ENCODE measurements at places on chromosomes 12 and 14. TPM values are rescaled to one million over a fixed set of nuclear protein-coding genes. Genes with fewer than 3 reads are reported as not detected.

DNA sequence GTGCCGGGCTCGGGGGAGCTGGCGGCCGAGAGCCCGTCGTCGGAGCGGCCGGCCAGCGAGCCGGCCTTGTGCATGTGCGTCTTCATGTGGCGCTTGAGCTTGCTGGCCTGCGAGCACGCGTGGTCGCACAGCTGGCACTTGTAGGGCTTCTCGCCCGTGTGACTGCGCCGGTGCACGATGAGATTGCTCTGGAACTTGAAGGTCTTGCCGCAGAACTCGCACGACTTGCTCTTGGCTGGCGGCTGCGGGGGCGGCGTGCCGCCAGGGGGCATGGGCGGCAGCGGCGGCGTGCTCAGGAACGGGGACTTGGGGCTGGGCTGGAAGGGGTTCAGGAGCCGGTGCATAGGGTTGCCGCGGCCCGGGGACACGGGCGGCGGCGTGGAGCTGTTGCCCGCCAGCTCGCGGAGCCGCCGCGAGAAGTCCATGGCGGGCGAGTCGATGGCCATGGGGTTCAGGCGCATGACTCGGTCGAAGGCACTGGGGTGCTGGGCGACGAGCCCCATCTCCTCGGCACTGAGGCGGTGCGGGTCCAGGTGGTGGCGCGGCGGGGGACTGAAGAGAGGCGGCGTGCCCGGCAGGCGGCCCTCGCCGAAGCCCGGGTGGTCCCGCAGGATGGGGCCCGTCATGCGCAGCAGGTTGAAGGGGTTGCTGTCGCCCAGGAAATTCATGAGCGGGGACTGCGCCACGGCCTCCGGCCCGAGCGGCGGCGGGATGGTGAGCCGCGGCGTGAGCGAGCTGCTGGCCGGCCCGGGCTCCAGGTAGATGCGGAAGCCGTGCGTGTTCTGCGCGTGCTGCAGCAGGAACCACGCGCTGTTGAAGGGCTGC, 96.5 kb downstream of the BCL11B start:
- H3K27me3 ChIP-seq, result no peaks in the 10 kb centered on the region
- H3K36me3 ChIP-seq, result no peaks in the 10 kb centered on the region
- H3K27ac ChIP-seq, result no peak overlapping the region
- H3K4me3 ChIP-seq, result no peak overlapping the region
- DNase-seq, result no peak

The NUMB gene
- 18.9 TPM for total RNA-seq

DNA sequence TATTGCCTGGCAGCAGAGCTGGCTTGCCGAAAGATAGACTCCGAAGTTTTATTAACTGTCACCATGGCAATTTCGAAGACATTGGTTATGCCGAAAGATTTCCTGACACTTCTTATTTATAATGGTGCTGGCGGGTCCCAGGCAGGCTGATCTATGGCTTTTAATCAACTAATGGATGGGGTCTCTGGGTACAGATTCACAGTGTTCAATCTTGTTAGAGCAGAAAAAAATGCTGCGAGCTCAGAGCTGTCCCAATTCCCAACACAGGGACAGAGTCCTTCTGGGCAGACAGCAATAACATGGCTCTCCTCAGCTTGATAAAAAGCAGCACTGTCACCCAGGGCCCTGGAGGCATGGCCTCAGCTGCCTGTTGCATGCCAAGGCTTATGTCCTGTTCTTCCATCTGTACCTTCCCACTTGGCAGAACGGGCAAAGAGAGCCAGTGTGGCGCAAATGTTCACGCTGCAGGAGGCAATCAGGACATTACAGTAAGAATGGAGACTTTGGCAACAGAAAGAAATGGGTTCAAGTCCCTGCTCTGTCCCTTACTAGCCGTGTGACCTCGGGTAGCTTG, 228.2 kb upstream of the PWP1 start:
- H3K27ac ChIP-seq, result no peak overlapping the region
- DNase-seq, result no peak
- no peaks in the 10 kb centered on the region for H3K4me1 ChIP-seq
- H3K27me3 ChIP-seq, result no peaks in the 10 kb centered on the region
- H3K36me3 ChIP-seq, result no peaks in the 10 kb centered on the region

DNA sequence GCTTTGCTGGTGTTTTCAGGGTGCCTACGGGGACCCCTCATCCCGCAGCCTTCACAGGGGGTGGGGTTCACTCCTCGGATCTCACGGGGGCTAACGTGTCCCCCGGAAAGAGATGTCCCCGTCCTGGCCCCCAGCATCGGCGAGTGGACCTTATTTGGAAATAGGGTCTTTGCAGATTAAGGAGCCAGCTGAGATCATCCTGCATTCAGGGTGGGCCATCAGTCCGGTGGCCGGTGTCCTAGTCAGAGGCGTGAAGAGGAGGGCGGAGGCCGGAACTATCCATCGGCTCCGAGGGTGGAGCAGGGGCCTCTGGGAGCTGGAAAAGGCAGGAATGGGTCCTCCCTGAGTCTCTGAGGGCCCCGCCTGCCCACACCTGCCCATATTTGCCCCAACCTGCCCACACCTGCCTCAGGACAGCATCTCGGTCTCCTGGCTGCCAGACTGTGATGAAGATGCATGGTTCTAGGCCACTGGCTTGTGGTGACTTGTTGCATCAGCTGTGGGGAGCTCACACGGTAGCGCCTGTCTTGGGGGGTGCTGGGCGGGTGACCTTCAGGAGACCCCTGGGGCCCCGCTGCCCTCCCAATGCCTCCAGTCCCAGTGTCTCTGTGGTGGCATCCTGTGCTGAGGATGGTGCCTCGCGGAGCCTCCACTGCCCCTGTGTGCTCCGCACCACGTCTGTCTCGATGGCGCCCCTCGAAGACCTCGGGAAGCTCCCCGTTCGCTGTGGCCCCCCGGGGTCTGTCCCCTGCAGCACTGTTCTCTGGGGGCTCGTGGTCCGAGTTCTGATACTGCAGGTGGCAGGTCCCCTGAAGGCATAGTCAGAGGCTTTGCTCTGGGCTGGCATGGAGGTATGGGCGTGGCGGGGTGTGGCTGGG, 14.7 kb downstream of the NOC4L start:
- no peaks in the 10 kb centered on the region for H3K27me3 ChIP-seq
- H3K36me3 ChIP-seq, result peaks cover 4% of the 10 kb centered on the region
- H3K4me3 ChIP-seq, result no peak overlapping the region
- H3K4me1 ChIP-seq, result no peaks in the 10 kb centered on the region
- no peak overlapping the region for H3K27ac ChIP-seq

The PRIMA1 gene
- total RNA-seq, result not detected

- DNase-seq, result peak; percentile 94
- H3K4me3 ChIP-seq, result peak overlapping the region; percentile 93
- H3K4me1 ChIP-seq, result peaks cover 3% of the 10 kb centered on the region
These were observed 2.2 kb upstream of the NFATC4 start for GRCh38 chr14:24365600-24366412.

DNA sequence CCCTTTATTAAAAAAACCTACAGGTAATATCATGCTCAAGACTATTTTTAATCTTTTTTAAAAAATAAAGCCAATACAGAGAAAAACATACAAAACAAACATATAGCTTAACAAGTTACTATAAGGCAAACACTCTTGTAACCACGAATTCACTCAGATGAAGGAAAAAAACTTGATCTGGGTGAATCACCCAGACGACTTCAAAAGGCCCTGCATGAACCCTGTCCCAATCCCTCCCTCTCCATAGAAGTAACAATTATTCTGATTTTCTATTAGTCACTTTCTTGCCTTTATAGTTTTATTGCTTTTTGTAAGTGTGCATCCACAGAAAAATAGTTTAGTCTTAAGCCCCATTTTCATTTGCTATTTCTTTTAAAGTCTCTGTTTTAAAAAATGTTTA, 72.6 kb downstream of the LRP6 start:
- H3K36me3 ChIP-seq, result peaks cover 7% of the 10 kb centered on the region
- H3K4me3 ChIP-seq, result no peak overlapping the region
- DNase-seq, result no peak

DNA sequence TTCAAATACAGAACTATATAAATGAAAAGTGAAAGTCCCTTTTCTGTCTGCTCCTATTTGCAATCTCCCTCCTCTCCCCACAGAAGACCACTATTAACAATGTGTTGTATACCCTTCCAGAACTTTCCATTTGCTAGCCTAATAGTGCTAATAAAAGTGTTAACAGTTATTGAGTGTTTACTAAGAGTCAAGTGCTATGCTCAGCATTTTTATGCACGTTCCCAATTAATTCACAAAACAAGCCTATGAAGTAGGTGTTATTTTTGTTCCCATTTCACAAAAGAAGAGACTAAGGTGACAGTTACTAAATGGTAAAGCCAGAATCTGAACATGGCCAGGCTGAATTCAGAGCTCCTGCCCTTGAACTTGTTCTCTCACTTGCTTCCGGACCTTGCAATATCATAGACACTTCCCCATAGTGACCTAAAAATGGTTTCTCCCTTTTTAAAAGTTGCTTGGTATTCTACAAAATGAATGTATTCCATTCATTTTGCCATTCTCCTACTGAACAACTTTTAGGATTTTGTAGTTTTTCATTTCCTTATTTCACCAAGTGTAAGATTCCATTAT, 1.6 kb upstream of the PRKAB1 start:
- no peaks in the 10 kb centered on the region for H3K27me3 ChIP-seq
- DNase-seq, result no peak
- H3K36me3 ChIP-seq, result peaks cover 12% of the 10 kb centered on the region
- H3K4me1 ChIP-seq, result peaks cover 3% of the 10 kb centered on the region

The ZNF605 gene
- 5.7 TPM for total RNA-seq

GRCh38 chr14:104281768-104282301, 143.4 kb downstream of the KIF26A start:
- no peaks in the 10 kb centered on the region for H3K27me3 ChIP-seq
- peaks cover 7% of the 10 kb centered on the region for H3K4me1 ChIP-seq
- H3K36me3 ChIP-seq, result no peaks in the 10 kb centered on the region
- H3K27ac ChIP-seq, result no peak overlapping the region
- no peak overlapping the region for H3K4me3 ChIP-seq
- no peak for DNase-seq

- H3K36me3 ChIP-seq, result peaks cover 16% of the 10 kb centered on the region
- H3K4me3 ChIP-seq, result peak overlapping the region; percentile 90
- peaks cover 23% of the 10 kb centered on the region for H3K4me1 ChIP-seq
- H3K27me3 ChIP-seq, result no peaks in the 10 kb centered on the region
- H3K27ac ChIP-seq, result peak overlapping the region; percentile 98
These were observed 958 bp downstream of the SPATS2 start for GRCh38 chr12:49368240-49368600.

The RNFT2 gene
- total RNA-seq, result 10.4 TPM

DNA sequence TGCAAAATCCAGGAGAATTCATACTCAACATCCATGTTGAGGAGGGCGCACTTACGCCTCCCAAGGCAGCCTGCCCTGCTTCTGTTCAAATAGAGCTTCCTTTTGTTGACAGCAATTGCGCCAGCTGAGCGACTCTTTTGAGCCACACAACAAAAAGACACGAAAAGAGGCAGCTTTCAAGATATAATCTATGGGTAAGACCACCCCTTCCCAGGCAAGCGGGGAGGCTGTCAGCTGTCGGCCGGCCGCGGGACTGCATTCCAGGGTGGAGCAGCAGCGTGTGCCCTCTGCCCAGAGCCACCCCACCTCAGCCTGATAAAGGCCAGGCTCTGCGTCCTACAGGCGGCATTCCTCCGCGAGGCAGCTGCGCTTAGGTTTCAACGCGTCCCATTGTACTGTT, 15.8 kb upstream of the STAB2 start:
- H3K36me3 ChIP-seq, result no peaks in the 10 kb centered on the region
- no peaks in the 10 kb centered on the region for H3K4me1 ChIP-seq
- peak; percentile 84 for DNase-seq
- H3K4me3 ChIP-seq, result peak overlapping the region; percentile 12
- H3K27ac ChIP-seq, result no peak overlapping the region

GRCh38 chr12:6295094-6295811, 15.2 kb upstream of the PLEKHG6 start:
- no peak overlapping the region for H3K27ac ChIP-seq
- H3K27me3 ChIP-seq, result no peaks in the 10 kb centered on the region
- H3K36me3 ChIP-seq, result no peaks in the 10 kb centered on the region
- H3K4me1 ChIP-seq, result no peaks in the 10 kb centered on the region
- no peak overlapping the region for H3K4me3 ChIP-seq
- no peak for DNase-seq

GRCh38 chr12:6559500-6559899, 3.7 kb upstream of the IFFO1 start:
- peaks cover 60% of the 10 kb centered on the region for H3K36me3 ChIP-seq
- no peaks in the 10 kb centered on the region for H3K4me1 ChIP-seq

The GCH1 gene
- total RNA-seq, result 3.4 TPM

DNA sequence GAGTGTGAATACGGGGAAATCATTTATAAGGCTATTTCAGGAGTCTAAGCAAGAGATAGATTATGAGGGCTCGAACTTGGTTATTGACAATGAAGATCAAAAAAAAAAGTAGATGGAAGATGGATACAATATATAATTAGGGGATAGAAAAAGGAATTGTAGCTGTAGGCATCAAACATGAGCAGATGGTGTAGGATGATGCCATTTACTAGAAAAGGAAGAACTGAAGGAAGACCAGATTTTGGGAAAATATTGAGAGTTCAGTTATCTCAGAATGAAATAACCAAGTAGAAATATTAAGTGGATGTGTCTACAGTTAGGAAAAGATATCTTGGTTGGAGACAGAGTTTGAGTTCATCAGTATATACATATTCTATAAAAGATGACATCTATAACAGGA, 109.6 kb downstream of the CNTN1 start:
- no peak overlapping the region for H3K4me3 ChIP-seq
- H3K36me3 ChIP-seq, result no peaks in the 10 kb centered on the region

The PLCZ1 gene
- total RNA-seq, result not detected

DNA sequence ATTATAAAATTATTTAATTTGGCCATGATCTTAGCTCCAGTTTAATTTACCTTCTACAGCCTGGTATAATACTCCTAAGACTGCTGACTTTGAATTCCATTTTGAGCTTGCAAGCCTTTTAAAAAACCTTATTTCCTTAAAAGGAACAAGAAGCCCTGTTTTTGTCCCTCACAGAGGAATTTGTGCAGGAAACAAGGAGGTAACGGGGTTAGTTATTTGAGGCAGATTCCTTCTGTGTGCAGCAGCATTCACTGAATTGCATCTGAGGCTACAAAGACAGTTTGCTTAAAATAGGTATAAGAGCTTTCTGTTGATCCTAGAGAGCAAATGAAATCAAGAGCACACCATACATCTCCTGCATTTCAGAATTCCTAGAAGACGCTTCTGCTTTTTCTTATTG, 403.3 kb upstream of the PRICKLE1 start:
- H3K36me3 ChIP-seq, result no peaks in the 10 kb centered on the region
- H3K27ac ChIP-seq, result no peak overlapping the region
- peak; percentile 11 for DNase-seq
- H3K4me3 ChIP-seq, result no peak overlapping the region

DNA sequence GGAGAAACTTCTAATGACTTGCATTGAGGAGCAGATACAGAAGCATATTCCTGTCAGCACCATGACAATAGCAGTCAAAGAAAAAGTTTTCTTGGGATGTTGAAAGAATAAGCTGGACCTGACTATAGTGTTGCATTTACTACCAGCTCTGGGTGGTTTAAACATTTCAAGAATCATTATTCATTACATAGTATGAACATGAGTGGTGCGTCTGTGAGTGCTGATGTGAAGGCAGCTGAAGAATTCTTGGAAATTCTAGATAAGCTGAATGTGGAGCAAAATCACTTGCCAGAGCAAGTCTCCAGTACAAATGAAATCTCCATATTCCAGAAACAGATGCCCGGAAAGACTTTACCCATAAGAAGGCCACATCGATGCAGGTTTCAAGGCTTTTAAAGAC, 45.0 kb upstream of the STAB2 start:
- H3K4me1 ChIP-seq, result no peaks in the 10 kb centered on the region
- no peak for DNase-seq
- no peak overlapping the region for H3K4me3 ChIP-seq

The TRMT5 gene
- total RNA-seq, result 16.3 TPM

Data from SJCRH30 (cell line).